ENCODE measurements at places on chromosomes 3 and 15. TPM values are rescaled to one million over a fixed set of nuclear protein-coding genes. Genes with fewer than 3 reads are reported as not detected.

GRCh38 chr3:68004091-68004490 is 349.7 kb upstream of the SUCLG2 start:
- DNase-seq = no peak

DNA sequence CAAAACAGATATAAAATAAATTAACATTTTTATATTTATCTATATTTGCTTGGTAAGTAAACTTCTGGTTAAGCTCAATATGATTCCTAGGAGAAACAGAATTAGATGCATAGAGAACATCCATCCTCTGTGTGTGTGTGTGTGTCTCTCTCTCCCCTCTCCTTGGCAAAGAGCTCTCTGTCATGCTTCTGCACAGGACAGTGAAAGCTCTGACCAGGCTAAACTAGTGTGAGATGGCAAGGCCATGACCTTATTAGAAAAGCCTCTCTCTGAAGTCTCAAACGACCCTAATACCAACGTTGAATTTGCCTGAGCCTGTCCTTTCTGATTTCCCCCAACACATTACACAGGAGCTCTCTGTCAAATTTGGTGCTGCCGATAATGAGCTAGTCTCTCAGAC is 746.0 kb downstream of the VGLL3 start:
- no peak for DNase-seq

DNA sequence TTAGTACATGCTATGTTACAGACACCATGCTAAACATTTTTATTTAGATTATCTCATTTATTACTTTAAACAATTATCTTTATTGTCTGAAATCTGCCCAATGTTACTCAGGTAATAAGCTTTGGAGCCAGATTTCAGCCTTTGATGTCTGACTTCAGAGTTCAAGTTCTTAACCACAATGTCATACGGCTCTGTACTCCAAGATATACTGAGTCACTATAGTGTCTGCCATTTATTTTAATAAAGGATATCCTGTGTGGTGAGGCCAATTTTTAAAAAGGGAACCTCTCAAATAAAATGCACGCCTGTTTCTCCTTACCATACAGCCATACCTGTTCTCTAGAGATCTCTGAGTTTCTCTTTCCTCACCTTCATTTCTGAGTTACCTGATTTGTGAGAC is 193.1 kb downstream of the EPHA3 start:
- no peak for DNase-seq

GRCh38 chr3:23548706-23549105 is 257.0 kb upstream of the UBE2E1 start:
- DNase-seq = no peak

The MUSTN1 gene
- 1.7 TPM for total RNA-seq

The RASL12 gene
- total RNA-seq = not detected

The GPR62 gene
- not detected for total RNA-seq

The CCDC39 gene
- total RNA-seq = not detected

Measured in OCI-LY7 (cell line).